Activated CD8-positive, alpha-beta memory T cell treated with anti-CD3 and anti-CD28 coated beads, Interleukin-2, amount 10 ng/mL, durations not matched to agents 7 days and 5 days (primary cell): ENCODE measurements at places on chromosomes 13 and 19. TPM values are rescaled to one million over a fixed set of nuclear protein-coding genes. Genes with fewer than 3 reads are reported as not detected.

- no peak for DNase-seq
- no peaks in the 10 kb centered on the region for H3K27me3 ChIP-seq
- H3K36me3 ChIP-seq = peaks cover 39% of the 10 kb centered on the region
- H3K4me1 ChIP-seq = peaks cover 25% of the 10 kb centered on the region
- H3K27ac ChIP-seq = no peak overlapping the region
- H3K4me3 ChIP-seq = no peak overlapping the region
Measured at GRCh38 chr19:3057275-3057714, 5.0 kb downstream of the TLE5 start.

KLK3 gene
- not detected for total RNA-seq

- DNase-seq = peak; percentile 71
- H3K36me3 ChIP-seq = no peaks in the 10 kb centered on the region
- peaks cover 41% of the 10 kb centered on the region for H3K27me3 ChIP-seq
- no peak within 1 kb of the TSS for H3K27ac ChIP-seq
Measured at GRCh38 chr19:47471733-47472457, at the start of gene SLC8A2. SLC8A2 (minus strand) TSS chr19:47471893; CDS start chr19:47466403, 5,490 bp downstream.

DNA sequence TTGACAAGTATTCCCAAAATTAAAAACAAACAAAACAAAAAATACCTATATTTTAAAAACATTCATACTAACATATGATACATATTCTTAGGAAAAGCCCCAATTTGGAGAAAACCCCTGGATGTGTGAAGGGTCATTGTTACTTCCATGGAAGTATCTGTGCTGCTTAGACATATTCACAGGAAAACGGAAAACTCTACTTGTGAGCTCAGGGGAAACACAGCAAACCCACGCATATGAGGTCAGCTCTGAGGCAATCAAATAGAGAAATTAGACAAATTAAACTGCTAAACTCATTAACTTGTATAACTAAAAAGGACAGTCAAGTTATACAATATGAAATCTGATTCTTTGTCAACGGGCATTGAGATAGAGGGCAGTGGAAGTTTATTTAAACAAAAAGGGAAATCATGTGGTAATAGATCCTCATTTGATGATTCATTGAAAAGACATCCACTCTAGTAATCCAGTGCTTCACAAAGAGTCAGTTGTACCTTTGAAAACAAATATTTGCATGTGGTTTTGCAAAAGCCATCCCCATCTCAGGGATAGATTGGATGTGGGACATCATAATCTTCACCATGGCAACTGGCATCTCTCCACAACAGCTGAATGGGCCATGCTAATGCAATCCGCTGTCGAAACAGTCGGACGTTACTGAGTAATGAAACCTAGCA is 423.4 kb downstream of the ITGBL1 start:
- H3K27ac ChIP-seq = no peak overlapping the region
- no peaks in the 10 kb centered on the region for H3K27me3 ChIP-seq
- no peaks in the 10 kb centered on the region for H3K36me3 ChIP-seq
- H3K4me3 ChIP-seq = no peak overlapping the region
- no peak for DNase-seq
- no peaks in the 10 kb centered on the region for H3K4me1 ChIP-seq

GRCh38 chr19:16272945-16273344 is 51.7 kb upstream of the KLF2 start:
- H3K36me3 ChIP-seq = no peaks in the 10 kb centered on the region
- H3K4me1 ChIP-seq = peaks cover 13% of the 10 kb centered on the region
- H3K27me3 ChIP-seq = peaks cover 27% of the 10 kb centered on the region
- H3K27ac ChIP-seq = no peak overlapping the region
- DNase-seq = no peak
- H3K4me3 ChIP-seq = no peak overlapping the region

DNA sequence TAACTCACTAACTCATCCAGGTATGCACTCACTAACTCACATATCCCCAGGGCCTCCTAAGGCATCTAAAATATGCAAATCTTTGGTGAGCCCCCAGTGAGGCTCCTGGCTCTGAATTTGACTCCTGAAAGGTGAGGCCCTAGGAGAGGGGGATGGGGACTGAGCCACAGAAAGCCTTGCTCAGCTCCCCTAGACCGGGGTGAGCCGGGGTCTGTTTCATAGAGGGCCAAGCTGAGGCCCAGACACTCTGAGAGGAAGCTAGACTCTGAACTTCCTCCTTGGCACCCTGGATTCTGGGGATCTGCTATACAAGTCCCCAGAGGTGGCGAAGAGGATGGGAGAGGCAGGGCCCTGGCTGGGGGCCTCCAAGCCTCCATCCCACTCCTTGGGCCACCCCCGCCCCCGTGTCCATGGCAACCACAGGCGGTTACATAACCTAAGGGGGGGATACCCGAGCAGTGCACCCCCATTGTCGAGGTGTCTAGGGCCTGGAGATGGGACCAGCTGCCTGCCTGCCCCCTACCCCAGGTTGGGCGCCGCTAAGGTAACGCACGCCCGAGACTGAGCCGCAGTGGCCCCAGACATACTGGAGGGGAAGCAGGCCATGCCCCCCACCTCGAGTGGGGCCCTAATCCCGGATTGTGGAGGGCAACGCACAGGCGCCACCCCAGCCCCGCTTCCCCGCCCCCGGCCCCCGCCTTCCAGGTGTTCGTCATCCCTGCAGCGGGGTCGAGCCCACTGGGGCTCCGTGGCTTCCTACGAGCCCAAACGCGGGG is 646 bp downstream of the ABHD8 start:
- peak; percentile 45 for DNase-seq
- H3K4me3 ChIP-seq = peak overlapping the region; percentile 56
- peaks cover 9% of the 10 kb centered on the region for H3K36me3 ChIP-seq
- H3K27me3 ChIP-seq = no peaks in the 10 kb centered on the region
- peak overlapping the region; percentile 5 for H3K27ac ChIP-seq
- H3K4me1 ChIP-seq = peaks cover 37% of the 10 kb centered on the region
